ENCODE measurements at places on chromosomes 1 and 21.

DNA sequence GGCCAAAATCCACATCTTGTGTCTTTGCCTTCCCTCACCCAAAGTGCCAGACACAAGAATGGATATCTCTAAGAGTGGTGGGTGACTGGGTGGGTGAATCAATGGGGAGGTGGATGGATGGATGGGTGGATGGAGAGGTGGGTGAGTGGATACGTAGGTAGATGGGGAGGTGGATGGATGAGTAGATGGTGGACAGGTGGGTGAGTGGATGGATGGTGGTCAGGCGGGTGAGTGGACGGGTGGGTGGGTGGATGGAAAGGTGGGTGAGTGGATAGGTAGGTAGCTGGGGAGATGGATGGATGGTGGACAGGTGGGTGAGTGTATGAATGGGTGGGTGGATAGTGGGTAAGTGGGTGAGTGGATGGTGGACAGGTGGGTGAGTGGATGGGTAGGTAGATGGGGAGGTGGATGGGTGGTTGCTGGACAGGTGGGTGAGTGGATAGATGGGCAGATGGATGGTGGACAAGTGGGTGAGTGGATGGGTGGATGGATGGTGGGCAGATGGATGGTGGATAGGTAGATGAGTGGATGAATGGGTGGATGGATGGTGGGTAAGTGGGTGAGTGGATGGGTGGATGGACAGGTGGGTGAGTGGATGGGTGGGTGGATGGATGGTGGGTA, 34.2 kb downstream of the SLC19A1 start:
- no peak for DNase-seq

- DNase-seq = no peak
These were observed 21.4 kb upstream of the CHIT1 start for GRCh38 chr1:203250911-203251310.

- no peak for DNase-seq
These were observed 37.4 kb downstream of the CD58 start for GRCh38 chr1:116533429-116533820.

GRCh38 chr1:167330601-167331293, 110.1 kb downstream of the POU2F1 start:
- no peak for DNase-seq

DNA sequence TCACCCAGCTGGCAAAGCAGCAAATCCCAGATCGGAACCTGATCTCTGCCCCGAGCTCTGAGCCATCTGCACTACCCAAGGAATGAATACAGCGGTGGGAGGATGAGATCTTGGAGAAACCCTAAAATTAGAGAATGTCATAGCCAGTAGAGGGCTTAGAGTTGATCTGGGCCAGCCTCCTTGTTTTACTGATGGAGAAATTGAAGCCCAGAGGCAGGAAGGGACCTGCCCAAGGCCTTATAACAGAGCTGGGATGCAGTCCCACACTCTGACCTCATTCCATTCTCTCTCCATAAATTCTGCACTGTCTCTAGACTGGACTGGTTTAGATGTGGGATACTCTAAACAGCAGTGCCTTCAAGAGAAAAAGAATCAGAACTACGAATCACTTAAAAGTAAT, 4.8 kb upstream of the SFN start:
- no peak for DNase-seq

GRCh38 chr1:175649416-175649815, 94.0 kb downstream of the TNR start:
- DNase-seq = no peak

GRCh38 chr1:189405419-189405818, 1072.2 kb downstream of the BRINP3 start:
- DNase-seq = no peak

DNA sequence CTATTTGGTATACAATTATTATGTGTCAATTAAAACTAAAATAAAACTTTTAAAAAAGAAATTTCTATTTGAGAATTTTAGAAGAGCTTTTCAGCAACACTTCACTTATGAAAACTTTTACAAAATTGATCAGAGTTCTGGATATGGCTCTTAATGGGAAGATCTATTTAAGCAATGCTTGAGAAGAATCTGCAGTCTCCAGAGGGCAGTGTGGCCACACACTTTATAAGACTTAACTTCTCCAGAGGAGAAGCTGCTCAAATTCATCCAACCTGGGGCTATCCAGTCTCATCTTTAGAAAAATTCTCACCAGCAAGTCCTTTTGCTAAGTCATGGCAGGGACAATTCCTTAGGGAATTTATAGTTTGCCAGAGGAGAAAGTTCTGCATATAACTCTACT, 25.2 kb upstream of the AGO1 start:
- DNase-seq = no peak

DNA sequence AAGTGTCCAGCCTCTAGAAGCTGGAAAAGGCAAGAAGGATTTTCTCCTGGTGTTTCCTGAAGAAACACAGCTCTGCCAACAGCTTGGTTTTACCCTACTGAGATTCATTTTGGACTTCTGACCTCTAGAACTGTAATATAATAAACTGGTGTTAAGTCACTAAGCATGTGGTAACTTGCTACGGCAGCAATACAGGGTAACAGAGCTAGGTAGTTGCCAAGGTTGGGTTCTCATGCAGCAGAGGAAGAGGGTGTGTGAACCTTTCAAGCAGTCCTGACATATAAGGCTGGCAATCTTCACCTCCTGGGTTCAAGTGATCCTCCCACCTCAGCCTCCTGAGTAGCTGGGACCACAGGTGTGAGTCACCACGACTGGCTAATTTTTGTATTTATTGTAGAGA, 36.0 kb downstream of the GNG4 start:
- no peak for DNase-seq

- DNase-seq = no peak
These were observed 83.0 kb downstream of the NTPCR start for GRCh38 chr1:233033361-233033760.

GRCh38 chr1:1118876-1119220, 3.0 kb upstream of the C1orf159 start:
- DNase-seq = no peak

DNA sequence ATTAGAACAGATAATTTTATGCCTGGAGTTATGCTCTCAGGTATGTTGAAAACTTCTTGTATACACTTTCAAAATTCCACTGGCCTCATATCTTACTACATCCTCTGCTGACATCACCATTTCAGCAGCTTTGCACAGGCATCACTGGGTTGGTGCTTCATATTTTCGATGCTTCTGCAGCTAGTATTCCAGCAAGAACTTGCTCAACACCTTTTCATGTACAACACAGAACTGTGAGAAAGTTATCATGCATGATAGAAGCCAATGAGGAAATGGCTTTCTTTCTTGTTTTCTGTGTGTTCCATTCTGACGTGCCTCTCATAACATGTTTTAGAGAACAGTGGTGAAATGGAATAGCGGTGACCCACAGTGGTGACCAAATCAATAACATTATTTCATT, 5.1 kb upstream of the GBP5 start:
- DNase-seq = no peak

GRCh38 chr1:112169517-112169916, 180.0 kb upstream of the KCND3 start:
- DNase-seq = no peak

DNA sequence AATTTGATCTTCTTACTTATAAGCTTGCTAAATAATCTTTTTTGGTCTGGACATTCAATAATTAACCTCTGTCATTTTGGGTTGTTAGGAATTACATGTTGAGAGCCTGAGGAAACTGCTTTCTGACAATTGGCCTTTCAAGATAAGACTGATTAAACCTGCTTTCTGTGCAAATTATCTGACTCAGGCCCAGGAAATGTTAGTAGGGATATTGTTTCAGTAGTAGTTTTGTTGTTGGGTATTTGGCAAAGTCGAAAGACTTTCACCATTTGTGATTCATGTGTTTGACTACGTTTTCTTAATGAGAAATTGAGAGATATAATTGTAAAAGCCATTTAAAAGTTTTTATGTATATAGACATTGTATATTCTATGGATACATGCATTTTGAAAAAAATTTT, 81.1 kb upstream of the GPR88 start:
- no peak for DNase-seq

- DNase-seq = no peak
These were observed 203.7 kb upstream of the RUNX1 start for GRCh38 chr21:35252831-35253230.

- no peak for DNase-seq
These were observed 801.3 kb upstream of the ADGRL4 start for GRCh38 chr1:79807816-79808215.

- no peak for DNase-seq
These were observed 28.3 kb downstream of the CAPZB start for GRCh38 chr1:19456968-19457441.

- no peak for DNase-seq
These were observed 23.8 kb downstream of the ALDH9A1 start for GRCh38 chr1:165674599-165674998.

GRCh38 chr1:60376196-60376595, 302.6 kb upstream of the C1orf87 start:
- DNase-seq = no peak
